ENCODE measurements at places on chromosomes 3 and 15.

DNA sequence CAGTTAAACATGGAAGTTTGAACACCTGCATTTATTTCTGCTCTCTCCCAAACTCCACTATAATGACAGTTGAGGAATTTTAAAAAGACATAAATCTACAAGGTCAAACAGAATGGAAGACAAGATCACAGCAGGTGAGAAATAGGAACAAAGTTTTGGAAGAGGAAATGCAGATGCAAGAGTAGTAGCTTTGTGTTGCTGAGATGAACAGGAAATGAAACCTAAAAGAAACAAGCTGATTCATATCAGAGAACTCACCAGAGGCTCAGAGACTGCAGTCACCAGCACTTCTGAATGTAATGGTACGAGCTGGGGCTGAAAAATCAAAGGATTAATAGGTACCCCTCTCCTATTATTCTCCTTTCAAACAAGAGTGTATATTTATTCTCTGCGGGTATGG lies 459.9 kb downstream of the RAP2B start:
- DNase-seq = no peak

GRCh38 chr3:29153811-29154210 lies 127.1 kb upstream of the RBMS3 start:
- no peak for DNase-seq

- DNase-seq = no peak
Observed at GRCh38 chr3:21170964-21171363, 580.0 kb downstream of the ZNF385D start.

DNA sequence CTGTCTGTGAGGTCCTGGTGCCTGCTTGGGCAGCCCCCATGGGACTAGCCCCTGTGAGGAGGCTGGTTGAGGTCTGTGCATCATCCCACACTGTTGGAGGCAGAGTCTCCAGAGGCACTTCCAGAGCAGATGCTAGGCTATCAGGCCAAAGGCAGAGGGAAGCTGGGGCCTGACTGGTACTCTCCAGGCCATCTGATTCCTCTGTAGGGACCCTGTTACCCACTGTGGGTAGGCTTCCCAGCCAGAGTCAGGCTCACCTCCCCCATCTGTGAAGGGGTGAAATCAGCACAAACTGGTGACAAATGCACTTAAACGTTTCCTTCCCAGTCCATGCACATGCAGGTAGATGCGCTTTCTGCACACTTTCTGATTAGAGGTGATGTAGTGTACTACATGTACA lies 212.6 kb upstream of the TOPAZ1 start:
- DNase-seq = no peak

DNA sequence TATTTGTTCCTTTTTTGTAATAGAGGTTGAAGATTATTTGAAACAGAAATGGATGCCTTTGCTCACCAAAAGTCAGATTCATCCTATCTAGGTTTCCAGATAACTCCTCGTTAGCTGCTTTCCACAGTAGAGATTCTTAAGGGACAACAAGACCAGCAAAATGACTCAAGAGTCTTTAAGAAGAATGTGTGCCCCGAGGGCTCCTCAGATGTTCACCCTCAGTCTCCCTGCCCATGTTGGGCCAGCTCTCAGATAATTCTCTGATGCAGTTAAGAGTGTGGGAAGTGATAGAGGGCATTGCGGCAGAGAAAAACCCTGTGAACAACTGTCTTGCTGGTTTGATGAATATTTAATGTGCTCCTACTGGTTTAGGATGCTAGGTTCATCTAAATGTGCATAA lies 251.1 kb downstream of the PTPRG start:
- no peak for DNase-seq

DNA sequence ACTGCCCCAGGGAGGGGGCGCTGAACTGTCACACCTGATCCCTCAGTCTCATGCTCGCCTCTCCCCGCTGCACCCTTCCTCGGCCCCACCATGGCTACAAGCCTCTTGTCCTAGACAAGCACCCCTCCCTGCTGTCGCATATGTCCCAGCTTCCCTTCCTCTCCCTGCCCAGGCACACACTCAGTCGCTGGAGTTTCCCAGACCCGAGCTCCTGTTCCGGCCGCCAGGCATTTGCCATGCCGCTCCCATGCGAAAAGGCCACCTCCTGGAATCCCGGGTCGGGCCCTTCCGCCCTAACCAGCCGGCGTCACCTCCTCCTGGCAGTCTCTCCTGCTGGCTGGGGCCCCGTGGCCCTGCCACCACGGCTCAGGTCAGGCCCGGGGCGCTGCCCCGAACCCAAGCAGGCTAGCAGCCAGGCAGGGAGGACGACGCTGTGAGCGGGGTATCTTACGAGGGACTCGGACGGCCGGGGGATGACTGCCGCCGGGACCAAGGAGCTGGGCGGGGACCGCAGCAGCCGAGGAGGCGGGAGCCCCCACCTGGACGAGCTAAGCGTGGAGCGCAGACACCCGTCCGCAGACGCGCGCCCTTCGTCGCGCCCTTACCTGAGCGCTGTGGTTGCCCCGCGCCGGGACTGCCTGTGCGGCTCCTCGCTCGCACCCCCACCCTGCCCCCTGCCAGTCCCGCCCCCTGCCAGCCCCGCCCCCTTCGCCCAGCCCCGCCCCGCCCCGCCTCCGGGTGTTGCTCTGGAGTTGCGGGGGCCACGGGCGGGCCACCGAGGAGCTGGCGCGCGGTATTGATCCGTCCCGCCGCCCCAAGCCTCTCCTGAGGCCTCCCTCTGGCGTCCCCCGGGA lies at the start of gene ALS2CL:
Gene ALS2CL (minus strand): TSS at position 642 of the 854 bp plus-strand sequence. CDS start 4,239 bp downstream, outside the sequence.
- no peak for DNase-seq

GRCh38 chr3:107668416-107668815 lies 145.7 kb downstream of the BBX start:
- no peak for DNase-seq

DNA sequence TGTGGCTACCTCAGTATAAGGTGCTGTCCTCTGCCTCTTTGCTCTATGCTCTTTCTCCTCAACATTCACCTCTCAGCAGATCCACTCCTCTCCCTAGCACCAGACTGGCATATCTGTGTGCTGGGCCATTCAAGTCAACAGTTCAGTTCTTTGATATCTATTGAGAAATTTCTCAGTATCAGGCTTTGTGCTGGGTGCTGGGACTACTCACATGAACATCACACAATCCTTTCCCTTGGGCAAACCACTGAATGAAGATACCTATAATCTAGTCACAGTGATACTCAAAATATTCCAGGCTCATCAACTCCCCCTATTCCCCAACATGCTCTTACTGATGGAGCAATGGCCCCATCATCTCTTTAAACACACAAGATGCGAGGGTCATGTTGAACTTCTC lies 120.8 kb downstream of the RPL22L1 start:
- DNase-seq = no peak

GRCh38 chr15:63169788-63170187 lies 12.5 kb upstream of the RPS27L start:
- no peak for DNase-seq

DNA sequence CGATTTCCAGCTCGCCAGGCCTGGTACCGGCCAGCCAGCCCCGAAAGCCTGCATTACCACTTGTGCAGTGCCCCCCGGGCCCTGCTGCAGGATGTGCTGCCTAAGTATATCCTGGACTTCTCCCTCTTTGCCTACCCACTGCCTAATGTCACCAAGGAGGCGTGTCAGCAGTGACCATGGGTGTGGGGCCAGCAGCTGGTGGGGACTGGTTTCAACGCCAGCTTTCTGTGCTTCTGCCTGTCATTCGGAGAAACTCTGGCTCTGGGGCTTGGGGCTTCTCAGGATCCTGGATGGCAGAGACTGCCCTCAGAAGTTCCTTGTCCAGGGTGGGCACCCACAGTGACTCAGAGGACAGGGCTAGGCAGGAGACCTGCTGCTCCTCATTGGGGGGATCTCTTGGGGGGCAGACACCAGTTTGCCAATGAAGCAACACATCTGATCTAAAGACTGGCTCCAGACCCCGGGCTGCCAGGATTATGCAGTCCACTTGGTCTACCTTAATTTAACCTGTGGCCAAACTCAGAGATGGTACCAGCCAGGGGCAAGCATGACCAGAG lies 1.5 kb downstream of the CHST14 start:
- DNase-seq = no peak

DNA sequence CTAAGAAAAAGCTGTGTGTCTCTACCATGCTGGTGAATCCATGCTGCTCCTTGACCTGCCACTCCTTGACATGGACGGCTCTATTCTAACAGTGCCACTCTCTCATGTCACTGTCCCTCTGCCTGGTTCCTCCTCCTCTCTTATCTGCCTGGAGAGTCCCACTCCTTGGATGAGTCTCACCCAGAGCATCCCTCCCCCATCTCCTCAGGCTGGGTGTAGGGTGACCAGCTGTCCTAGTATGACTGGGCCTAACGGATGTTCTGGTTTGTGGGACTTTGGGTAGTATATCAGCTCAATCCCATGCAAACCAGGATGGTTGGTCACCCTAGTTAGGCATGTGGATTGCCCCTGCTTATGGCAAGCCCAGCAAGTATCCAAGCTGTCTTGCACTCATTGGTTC lies 54.3 kb downstream of the LIPC start:
- no peak for DNase-seq

Measured in SIG-M5 (cell line).